ENCODE measurements at places on chromosomes 12 and 14.

GRCh38 chr12:29750131-29750927, 33.4 kb downstream of the TMTC1 start:
- no peak for DNase-seq

DNA sequence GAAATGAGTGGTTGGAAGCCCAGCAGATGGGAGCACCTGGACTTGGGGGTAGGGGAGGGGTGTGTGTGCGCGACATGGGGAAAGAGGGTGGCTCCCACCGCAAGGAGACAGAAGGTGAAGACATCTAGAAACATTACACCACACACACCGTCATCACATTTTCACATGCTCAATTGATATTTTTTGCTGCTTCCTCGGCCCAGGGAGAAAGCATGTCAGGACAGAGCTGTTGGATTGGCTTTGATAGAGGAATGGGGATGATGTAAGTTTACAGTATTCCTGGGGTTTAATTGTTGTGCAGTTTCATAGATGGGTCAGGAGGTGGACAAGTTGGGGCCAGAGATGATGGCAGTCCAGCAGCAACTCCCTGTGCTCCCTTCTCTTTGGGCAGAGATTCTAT, 9.2 kb downstream of the GABARAPL1 start:
- DNase-seq, result no peak

GRCh38 chr12:113819495-113819894, 146.6 kb downstream of the RBM19 start:
- DNase-seq, result no peak

GRCh38 chr12:21950649-21951048, 9.4 kb upstream of the ABCC9 start:
- no peak for DNase-seq

DNA sequence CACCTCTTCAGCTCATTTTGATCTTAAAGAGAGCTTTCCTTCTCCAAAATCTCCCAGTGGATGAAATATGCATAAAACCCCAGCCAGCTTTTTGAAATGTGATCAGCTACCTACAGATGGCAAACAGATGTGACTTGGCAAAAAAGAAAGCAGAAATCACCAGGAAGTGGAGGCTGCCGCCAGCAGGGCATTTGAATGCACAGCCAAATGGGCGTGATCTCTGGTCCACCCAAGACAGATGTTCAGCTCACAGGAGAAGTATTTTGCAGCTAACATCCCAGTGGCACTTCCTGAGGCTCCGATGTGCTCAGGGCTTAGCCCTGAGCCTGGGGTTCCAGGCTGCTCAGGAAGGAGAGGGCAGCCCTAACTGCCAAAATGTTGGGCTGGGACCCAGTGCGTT, 78.3 kb downstream of the LGMN start:
- DNase-seq, result no peak

DNA sequence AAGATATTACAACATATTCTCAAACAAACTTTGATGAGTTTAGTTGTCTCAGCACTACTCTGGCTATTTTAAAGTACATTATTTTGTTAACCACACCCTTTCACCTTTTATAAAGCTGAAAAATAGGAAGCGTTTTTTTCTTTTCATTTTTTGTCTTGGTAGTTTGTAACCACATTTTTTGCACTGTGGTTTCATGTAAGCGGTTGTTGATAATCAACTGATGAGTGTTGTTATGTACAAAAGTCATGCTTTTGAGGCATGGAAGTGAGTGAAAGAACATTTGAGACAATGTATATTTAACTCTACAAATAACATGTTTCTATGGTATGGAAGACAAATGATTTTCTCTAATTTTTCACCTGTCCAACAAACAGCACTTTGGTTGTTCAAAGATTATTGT, 52.1 kb upstream of the ATP2B1 start:
- DNase-seq, result no peak

GRCh38 chr12:68675101-68675842, 11.5 kb upstream of the NUP107 start:
- DNase-seq, result peak; percentile 91

DNA sequence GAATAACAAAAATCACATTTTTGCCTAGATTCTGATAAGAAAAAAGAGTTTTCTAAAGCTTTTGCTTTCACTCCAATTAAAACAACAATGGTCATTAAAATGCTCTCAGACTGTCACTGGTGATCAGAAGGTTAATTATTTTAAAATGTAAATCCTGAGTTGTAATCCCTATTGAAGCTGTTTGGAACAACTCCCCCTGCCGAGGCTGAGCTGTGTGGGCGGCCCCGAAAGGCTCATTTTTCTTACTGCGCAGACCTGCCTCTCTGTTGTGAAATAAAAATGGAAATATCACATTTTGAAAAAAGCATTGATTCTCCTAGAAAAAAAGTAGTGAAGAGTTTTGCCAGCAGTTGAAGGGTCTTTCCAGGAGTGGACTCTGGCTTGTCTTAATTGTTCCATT, 174.8 kb upstream of the CDKN3 start:
- no peak for DNase-seq

DNA sequence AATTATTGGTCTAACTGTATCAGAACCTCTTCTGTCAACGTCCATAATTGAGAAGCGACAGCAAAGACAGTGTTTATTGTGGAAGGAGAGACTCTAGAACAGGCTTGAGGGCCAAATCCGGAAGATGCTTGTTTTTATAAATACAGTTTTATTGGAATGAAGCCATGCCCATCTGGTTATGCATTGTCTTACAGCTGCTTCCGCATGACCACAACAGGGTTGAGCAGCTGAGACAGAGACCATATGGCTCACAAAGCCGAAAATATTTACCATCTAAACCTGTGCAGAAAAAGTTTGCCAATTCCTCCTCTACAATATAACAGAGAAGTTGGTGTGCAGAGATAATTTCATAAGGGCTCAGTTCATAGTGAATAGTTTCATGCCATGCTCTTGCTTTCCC, 24.5 kb downstream of the PRKAB1 start:
- no peak for DNase-seq

DNA sequence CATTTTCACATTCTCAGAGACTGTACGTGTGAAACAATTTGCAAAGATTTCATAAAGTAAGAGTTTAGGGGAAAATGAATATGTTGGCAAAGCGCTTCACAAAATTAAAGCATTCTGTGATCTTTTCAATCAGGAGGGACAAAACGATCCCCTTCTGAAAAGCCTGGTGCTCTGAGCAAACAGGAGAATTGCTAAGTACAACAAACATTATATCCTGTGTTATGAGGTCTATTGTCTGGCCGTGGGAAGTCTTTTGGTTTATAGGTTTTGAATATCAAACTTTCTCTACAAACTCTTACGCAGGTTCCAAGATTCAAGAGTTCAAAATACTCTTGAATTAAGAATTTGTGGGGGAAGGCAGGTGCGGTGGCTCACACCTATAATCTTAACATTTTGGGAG, 7.2 kb upstream of the FOXN3 start:
- no peak for DNase-seq

DNA sequence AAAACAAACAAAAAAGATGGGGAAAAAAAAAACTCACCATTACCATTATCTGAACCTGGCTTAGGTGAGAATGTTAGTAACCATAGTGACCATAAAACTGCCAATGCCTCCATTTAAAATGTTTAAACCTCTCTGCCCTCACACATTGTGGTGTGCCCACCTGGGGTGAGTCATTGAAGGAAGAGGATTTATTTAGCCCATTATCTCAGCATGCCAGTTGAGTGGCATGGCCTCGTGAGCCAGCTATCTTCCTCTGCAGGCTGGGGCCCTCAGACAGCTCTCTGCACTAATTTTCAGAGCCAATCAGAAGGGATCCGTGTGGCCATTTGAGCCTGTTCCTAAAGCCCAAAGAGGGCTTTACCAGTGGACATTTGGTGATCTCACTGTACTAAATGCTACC, 81.8 kb upstream of the CCDC198 start:
- DNase-seq, result no peak

DNA sequence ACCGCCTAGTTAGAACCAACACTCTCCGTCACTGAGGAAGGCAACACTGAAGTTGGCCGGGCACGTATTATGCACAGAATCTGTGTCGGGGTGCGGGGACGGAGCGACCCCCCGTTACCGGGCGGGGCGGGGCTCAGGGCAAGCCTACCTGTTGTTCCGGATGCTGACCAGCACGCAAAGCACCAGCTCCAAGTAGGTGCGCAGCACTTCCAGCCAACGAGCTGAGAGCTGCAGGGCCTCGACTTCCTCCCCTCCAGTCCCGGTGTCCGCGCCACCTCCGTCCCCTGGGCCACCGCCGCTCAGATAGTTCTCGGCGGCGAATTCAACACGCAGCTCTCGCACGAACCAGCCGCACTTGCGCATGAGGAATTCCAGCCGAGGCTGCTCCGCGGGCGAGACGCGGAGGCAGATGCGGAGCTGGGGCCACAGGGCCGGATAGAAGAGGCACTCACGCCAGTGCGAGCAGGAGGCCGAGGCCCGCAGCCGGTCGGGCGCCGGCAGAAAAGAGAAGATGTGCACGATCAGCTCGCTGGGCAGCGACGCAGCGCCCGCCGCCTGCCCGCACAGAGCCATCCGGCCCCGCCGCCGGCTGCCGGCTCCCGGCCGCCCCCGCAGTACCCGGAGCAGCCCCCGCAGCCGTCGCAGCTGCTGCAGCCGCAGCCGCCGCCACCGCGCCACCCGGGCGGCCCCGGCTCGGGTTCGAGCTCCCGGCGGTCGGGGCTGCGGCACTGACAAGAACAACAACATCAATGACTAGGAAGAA, 636 bp downstream of the FBXO33 start:
- peak; percentile 59 for DNase-seq

GRCh38 chr12:50351120-50352043, 45.0 kb downstream of the FAM186A start:
- no peak for DNase-seq

GRCh38 chr12:8108808-8109398, 14.5 kb upstream of the CLEC4A start:
- peak; percentile 81 for DNase-seq

Data from CD4-positive, alpha-beta T cell treated with Interleukin-6 for 4 hours (primary cell).